ENCODE measurements at places on chromosomes 7 and 10.

GRCh38 chr7:38382684-38383083, 109.2 kb upstream of the TARP start:
- no peak for DNase-seq

DNA sequence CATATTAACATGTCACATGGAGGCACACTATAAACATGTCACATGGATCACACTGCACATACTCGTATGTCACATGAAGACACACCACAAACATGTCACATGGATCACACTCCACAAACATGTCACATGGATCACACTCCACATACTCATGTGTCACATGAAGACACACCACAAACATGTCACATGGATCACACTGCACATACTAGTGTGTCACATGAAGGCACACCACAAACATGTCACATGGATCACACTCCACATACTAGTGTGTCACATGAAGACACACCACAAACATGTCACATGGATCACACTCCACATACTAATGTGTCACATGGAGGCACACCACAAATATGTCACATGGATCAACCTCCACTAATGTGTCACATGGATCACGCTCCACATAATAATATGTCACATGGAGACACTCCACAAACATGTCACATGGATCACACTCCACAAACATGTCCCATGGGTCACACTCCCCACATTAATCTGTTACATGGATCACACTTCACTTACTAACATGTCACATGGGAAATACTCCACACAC, 195.6 kb upstream of the PFKP start:
- no peak for DNase-seq

- no peak for DNase-seq
Observed at GRCh38 chr7:11749629-11750028, 82.4 kb downstream of the THSD7A start.

DNA sequence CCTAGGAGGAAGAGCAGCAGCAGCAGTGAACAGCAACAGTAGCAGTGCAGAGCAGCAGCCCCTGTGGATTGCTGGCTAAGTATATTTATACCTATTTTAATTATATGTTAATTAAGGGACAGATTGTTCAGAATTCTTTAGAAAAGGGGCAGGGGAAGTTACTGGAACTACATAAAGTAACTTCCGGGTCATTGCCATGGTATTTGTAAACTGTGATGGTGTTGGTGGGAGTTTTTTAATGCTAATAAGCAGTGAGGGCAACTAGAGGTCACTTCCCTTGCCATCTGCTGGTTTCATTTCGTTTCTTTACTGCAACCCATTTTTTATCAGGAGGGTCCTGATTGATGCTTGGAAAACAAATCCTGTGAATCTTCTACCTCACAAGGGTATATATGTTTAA, 229.8 kb upstream of the PODXL start:
- DNase-seq: no peak

DNA sequence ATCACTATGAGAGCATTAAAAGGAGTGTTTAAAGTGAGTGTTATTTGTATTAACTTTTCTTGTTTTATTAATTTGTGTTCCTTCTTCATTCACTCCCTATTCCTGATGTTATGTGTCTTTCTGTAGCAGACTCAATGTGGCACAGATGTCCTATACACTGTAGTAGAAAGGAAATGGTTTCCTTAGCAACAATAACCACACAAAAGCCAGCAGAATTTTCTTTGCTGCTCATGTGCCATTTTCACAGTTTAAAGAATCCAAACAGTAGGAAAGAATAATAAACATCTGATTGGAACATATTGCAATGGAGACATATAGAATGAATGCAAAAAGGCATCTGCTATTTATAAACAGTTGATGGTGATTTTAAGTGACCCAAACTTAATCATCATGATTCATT, 763.6 kb downstream of the PHTF2 start:
- no peak for DNase-seq

DNA sequence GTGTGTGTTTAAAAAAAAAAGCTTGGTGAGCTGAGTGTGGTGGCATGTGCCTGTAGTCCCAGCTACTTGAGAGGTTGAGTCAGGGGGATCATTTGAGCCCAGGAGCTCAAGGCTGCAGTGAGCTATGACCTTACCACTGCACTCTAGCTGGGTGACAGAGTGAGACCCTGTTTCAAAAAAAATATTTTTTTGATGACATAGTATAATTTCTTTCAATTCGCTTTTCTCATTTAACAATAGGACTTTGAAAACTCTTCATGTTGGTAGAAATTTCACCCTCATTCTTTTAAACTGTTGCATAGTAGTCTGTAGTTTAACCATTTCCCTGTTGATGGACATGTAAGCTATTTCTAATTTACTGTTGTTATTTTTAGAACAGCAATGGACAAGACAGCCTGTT, 55.7 kb upstream of the EXOC6 start:
- DNase-seq: no peak

- DNase-seq: peak; percentile 55
Observed at GRCh38 chr7:130071701-130072622, 1.6 kb downstream of the KLHDC10 start.

- DNase-seq: no peak
Observed at GRCh38 chr7:30180718-30181117, 45.9 kb downstream of the MTURN start.

DNA sequence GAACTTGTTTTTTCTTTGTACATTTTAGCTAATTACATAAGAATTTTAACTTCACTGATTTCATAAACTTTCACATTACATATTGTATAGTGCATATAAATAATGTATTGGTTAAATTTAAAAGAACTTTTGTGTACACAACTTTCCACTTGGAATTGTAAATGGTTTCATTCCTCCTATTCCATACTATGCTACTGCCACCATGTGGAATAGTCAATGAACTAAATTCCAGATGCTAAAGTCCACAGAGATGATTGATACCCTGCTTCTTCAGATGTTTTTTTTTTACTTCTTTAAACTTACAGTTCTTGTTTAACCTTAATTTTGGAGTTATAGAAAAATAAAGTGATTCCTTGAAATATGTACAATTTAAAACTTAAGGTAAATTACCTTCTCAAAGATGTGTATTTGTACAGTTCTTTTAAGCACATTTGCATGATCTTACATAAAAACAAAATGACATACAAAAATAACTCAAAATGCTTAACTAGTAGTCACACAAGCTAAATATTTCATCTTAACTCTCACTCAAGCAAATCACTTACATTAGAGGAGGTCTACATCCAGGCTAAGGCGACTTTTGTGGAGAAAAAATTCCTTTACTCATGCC, 247.6 kb upstream of the HGF start:
- no peak for DNase-seq

DNA sequence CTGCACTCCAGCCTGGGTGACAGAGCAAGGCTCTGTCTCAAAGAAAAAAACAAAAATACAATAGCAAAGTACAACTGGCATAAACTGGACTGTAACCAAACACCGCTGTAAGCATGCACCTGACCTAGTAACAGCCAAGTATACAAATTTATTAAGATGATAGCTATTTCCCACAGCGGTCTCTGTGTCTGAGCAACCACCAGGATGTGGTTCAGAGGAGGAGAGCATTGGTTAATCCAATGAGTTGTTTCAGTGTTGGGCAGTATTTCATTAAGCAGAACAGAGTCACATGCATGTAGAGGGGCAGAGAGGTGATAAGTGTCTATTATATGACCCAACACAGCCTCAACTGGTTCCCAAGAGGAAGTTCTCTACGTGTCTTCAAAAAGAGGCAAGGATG, 4.0 kb downstream of the SLC16A12 start:
- DNase-seq: no peak

DNA sequence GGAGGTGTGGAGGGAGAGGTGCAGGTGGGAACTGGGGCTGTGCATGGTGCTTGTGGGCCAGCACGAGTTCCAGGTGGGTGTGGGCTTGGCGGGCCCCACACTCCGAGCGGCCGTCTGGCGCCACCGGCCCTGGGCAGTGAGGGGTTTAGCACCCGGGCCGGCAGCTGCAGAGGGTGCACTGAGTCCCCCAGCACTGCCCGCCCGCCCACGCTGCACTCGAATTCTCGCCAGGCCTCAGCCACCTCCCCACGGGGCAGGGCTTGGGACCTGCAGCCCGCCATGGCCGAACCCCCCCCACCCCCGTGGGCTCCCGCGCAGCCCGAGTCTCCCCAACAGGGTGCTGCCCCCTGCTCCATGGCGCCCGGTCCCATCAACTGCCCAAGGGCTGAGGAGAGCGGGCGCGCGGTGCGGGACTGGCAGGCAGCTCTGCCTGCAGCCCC, 810.2 kb downstream of the PCDH15 start:
- DNase-seq: no peak

DNA sequence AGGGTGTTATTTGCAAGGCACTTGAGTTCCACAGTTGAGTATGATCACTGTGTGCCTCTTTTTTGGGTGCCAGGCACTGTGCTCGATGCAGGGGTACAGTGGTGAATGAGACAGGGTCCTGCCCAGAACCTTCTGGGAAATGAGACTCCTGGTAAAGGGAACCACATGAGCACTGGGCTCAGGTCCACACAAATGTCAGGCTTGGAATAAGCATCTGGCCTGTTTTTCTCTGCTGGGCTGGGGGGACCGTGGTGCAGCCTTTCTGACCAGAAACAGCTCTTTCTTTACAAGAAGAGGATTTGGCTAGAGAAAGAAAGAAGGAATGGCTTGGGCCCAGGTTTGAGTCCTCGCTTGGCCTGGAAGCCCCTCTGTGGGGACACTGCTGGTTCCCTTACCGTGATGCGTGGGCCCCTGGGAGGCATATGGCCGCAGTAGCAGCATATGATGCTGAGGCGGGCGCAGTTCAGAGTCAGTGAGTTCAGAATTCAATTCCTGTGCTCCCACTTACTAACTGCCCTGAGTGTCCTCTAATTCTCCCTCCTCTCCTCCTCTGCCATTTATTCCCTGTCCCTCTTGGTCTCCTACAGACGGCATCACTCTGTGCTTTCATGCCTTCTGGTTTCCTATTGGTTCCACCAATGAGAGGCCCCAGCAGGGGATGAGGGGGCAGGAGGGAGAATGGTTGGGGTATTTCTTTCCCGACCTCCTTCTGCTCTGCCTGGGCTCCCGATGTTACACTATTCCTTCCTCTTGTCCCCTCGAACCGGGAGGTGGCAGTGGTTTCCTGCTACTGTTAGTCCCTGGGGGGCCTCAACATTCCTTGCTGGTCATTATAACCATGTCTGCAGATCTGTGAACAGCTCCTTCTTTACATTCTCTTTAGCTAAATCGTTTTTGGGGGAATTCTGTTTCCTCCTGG, 9.6 kb upstream of the KCP start:
- DNase-seq: no peak

- no peak for DNase-seq
Observed at GRCh38 chr7:157979636-157980340, 607.8 kb downstream of the PTPRN2 start.

- DNase-seq: no peak
Observed at GRCh38 chr10:69337296-69338132, 59.2 kb downstream of the HK1 start.

- no peak for DNase-seq
Observed at GRCh38 chr10:28410420-28411135, 107.7 kb upstream of the MPP7 start.

DNA sequence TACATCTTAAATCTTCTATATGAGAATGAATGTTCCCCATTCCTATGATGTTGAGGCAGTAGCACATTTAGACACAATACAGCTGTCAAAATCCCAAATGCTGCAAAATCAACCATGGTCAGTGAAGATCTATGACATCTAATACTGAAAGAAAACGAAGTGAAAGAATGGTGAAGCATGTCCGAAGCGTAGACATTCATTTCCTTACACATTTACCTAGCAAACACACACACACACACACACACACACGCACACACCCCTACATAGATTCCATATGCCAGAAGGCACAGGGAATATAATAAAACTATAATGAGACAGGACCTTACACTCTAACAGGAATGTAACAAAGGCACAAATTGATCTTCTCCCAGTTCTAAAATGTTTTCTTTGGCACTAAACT, 32.5 kb downstream of the CCDC6 start:
- no peak for DNase-seq

GRCh38 chr7:51472873-51473272, 156.3 kb upstream of the COBL start:
- DNase-seq: no peak

DNA sequence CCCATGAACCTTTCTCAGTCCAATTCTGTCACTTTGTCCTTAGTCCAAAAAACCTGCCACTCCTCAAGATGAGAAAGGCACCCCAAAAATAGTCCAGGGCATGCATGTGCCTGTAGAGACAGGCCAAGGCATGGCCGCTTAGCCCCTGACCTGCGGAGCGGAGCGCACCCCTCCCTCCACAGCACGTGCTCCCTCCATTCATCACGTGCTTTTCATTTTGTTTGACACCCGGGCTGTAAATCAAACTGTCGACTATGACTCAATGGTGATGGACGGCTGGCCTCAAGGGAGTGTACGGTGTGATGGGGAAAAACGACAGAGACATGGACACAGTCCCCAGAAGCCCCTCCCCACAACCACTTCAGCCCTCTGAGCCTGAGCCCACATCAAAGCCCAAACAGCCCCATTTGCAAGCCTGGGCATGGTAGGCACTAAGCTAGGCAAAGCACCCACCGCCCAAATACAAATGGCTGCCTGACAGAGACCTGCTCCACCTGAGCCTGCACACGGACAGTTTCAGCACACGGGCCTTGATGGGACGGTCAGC, 90.6 kb downstream of the ZRANB1 start:
- DNase-seq: no peak

GRCh38 chr7:2431260-2431867, 28.0 kb downstream of the CHST12 start:
- no peak for DNase-seq

DNA sequence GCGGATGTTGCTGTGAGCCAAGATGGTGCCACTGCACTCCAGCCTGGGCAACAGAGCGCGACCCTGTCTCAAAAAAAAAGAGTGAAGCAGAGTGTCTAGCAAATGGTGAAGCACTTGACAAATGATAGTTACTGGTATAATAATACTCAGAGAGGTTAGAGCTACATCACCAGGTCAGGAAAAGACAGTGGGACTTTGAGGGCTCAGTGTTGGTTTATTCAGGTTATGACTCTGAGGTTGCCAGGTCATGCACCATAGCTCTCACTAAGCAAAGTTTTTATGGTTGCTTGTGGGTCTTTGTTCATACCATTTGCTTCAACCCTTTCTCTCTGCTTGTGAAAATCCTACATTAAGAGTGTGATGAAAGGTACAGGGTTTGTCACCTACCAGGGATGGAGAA, 13.6 kb downstream of the MRPS33 start:
- DNase-seq: no peak

- no peak for DNase-seq
Observed at GRCh38 chr10:60714233-60714632, 64.0 kb upstream of the CDK1 start.

DNA sequence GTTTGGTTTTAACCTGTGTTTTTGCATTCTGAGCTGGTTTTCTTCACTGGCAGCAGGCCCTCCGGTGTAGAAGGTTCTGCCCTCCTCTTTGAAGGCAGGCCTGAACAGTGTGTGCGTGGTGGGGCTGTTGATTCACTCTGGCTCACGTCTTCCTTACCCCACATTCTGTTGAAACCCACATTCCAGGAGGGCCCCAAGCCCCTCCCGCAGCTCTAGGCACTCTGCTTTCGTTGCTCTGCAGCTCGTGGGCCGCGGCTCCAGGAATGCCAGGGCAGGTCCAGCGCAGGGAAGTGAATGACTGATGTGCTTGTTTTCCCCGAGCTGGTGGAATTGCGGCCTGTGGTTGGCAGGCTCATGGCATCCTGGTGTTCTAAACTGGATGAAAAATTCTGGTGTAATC, 49.0 kb downstream of the HTRA1 start:
- no peak for DNase-seq

- DNase-seq: no peak
Observed at GRCh38 chr7:73504920-73505319, 17.2 kb downstream of the BAZ1B start.
